Activated naive CD8-positive, alpha-beta T cell treated with anti-CD3 and anti-CD28 coated beads for 36 hours (primary cell): ENCODE measurements at places on chromosomes 5 and 9. TPM values are rescaled to one million over a fixed set of nuclear protein-coding genes. Genes with fewer than 3 reads are reported as not detected.

DNA sequence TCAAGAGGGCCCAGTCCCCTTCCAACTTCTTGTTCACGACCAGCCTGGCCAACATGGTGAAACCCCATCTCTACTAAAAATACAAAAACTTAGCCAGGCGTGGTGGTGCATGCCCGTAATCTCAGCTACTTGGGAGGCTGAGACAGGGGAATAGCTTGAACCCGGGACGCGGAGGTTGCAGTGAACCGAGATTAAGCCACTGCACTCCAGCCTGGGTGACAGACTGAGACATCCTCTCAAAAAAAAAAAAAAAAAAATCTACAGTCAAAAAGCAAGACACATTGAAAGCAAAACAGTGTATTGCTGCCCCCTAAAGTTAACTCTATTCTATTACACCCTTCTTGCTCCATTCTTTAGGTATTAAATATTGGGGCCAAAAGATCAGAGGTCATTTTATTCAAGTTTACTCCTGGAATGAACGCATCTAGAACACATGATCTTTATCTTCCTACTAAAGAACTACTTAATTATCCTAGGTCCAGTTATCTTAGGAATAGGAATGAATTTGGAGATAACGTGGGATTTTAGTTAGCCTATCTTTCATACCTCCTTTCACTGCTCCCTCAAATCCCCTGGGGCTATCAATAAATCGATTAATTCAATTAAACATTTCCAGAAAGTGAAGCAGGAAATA, 2.4 kb downstream of the ATG12 start:
- DNase-seq = no peak

- DNase-seq = no peak
Observed at GRCh38 chr9:92393686-92394085, 10.7 kb downstream of the OGN start.

- DNase-seq = no peak
Observed at GRCh38 chr5:167905919-167906853, 385.3 kb upstream of the WWC1 start.

DNA sequence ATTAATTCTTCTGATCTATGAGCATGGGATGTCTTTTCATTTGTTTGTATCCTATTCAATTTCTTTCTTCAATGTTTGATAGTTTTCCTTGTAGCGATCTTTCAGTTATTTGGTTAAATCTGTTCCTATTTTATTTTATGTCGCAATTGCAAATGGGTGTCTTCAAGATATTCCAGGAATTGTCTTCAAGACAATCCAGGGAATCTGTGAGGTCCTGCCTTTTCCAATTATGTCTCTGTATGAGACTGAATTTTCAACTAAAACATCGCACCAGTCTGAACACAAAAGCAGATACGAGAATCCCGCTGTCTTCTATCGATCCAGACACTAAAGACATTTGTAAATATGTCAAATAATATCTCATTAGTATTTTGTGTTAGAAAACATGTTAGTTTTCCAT, 485.5 kb downstream of the BNC2 start:
- DNase-seq = no peak

DNA sequence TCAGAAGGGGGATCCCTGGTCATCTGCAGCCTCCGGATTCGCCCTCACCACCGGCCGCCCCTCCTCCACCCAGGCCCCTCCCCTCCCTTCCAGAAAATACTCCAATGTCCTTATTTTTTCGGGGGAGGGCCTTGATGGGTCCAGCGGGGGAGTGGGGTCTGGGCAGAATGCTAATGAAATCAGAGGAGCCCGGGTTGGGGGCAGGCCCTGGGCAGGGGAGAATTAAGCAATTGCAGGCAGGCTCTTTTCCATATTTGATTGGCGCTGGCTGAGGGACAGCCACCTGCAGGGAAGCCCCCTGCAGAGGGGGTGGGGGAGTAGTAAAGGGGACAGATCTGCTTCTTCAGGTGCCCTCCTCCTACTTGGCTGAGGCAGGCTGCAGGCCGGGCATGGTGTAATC, 21.3 kb downstream of the PRRX2 start:
- DNase-seq = no peak

The DNAH5 gene
- not detected for total RNA-seq

DNA sequence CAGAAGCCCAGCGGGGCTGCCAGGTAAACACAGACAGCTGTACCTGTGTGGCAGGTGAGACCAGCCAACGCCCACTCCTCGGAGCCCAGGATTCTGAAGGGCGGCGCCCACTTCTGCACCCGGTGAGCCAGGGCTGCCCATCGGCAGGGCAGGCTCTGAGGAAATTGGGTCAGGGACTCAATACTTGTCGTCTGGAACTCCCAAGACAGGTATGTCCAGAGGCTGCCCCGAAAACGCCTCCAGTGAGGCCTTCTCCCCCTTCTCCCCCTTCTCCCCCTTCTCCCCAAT, 19.8 kb downstream of the GLT6D1 start:
- no peak for DNase-seq

DNA sequence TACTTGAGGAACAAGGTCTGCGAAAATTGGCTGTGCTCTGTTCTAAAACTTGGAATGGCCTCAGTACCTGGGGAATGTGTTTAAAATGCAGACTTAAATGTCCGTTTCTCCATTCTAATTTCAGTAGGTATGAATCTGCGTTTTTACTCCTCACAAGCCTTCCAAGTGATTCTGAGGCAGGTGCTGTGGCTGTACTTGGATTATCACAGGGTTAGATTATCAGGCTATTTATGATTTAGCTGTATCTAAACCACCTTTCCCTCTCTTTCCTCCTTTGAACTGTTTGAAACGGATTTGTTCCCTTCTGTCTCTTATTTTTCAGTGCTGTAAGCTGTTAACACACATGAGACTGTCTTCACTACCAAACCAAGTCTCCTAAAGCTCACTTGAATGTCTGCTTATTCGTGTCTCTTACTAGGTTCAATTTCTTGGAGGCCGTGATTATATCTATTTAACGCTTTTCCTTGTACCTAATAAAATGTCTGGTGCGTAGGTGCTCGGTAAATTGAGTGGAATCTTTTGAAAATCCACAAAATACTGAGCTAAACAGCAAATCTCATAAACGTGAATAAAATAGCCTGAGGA, 714 bp upstream of the CETN3 start:
- no peak for DNase-seq

- DNase-seq = no peak
Observed at GRCh38 chr5:40198736-40199135, 481.0 kb upstream of the PTGER4 start.

DNA sequence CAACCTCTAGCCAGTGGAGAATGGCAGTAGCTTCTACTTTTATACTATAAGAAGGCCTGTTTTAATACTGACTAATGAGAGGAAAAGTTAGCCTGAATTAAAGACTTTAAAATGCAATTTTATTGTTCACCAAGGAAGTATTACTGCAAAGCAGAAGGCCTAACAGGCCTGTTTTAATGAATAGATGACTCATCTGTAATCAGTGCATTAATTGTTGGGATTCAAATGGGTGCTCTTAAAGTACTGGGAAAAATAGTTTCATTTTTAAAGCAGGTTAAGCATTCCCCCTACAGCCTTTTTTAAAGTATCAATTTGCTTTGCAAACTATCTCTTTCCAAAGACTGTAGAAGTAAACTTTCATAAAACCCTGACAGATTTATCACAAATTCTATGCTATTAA, 147.7 kb downstream of the SIL1 start:
- DNase-seq = no peak

The ADGRD2 gene
- total RNA-seq = not detected

DNA sequence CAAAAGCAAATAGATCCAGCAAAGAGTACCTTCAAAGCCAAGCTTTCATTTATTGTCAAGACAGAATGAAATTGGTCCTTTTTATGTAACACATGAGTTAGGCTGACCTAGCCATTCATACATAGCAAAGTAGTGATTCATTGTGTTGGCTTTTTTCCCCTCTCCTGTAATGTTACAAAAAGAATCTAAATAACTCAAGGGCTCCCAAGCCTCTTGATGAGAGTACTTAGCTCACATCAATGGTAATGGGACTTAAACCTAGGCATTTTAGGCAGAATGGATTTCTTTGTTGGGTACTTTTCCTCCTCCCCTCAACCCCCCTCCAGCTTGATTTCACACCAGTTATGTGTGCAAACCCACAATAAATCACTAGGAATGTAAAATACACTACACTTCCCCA, 123.7 kb downstream of the EBF1 start:
- no peak for DNase-seq

GRCh38 chr9:107992271-107992670, 502.7 kb upstream of the KLF4 start:
- DNase-seq = no peak

GRCh38 chr5:75734913-75735789, 17.9 kb upstream of the POC5 start:
- no peak for DNase-seq

GRCh38 chr5:68818057-68818695, 275.6 kb upstream of the SLC30A5 start:
- no peak for DNase-seq

The SPATA6L gene
- total RNA-seq = 0.44 TPM

The SPAG8 gene
- 1.0 TPM for total RNA-seq

DNA sequence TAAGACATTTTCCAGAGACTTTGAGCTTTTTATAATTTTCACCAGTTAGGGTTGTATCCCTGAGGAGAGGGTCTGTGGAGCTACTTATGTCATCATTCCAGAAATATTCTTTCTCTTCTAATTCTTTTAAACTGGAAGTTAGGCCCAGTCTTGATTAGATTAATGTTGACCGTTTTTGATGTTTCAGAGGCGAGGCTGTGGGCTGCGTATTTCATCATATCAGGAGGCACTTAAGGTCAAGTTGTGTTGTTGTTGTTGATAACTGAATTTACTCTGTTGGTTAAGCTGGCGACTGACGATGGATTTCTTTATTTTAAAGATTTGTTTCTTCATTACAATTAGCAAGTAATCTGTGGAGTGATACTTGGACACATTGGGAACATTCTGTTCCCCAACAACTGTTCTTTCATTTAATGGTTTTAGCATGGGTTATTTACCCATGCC, 20.1 kb downstream of the IPO11 start:
- no peak for DNase-seq

The HTR4 gene
- total RNA-seq = not detected

- no peak for DNase-seq
Observed at GRCh38 chr5:60436518-60436917, 263.4 kb downstream of the DEPDC1B start.
